ENCODE measurements at places on chromosomes 12 and 14.

DNA sequence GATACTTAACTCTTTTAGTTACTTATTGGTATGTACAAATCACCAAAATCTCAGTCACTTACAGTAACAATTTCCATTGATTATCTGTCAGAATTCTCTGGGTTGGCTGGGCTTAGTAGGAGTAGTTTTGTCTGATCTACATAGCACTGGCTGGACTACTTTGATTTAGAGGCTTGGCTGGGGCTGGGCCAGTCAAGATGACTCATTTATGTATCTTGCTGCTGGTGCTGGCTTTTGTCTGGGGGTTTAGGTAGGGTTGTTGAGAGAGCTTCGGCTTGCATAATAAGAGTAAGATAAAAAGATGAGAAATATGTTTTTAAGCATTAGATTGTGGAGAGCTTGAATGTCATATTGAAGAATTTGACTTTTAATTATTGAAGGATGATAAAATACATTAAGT, 1093.7 kb downstream of the SLC6A15 start:
- DNase-seq = no peak

- DNase-seq = no peak
Observed at GRCh38 chr14:93964820-93965286, 11.5 kb downstream of the ASB2 start.

DNA sequence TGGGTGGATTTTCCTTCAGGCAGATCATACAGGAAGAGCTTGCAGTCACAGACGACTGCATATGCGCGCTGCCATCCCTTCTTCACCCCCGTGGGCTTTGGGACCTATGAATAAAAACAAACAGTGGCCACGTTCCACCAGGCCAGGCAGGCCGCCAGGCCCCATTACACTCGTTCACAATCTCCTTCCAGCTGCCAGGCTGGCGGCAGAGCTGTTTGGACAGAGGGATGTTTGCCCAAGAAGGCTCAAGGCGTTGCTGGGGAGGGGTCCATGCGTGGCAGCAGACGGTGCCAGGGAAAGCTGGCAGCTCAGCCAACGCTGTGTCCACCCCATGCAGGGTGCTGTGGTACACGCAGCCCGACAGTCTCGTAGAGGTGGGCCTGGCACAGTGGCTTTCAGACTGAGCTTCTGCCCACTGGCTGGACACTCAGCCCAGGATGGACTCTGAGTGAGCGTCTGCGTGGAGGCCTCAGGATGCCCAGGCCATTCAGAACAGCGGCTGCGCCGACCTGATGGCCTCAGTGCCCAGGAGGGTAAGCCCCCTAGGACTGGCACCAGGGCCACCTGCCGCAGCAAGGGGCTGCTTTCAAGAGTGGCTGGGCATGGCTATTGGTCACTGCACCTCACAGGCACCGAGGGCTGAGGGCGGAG, 27.5 kb downstream of the AMN start:
- DNase-seq = no peak

DNA sequence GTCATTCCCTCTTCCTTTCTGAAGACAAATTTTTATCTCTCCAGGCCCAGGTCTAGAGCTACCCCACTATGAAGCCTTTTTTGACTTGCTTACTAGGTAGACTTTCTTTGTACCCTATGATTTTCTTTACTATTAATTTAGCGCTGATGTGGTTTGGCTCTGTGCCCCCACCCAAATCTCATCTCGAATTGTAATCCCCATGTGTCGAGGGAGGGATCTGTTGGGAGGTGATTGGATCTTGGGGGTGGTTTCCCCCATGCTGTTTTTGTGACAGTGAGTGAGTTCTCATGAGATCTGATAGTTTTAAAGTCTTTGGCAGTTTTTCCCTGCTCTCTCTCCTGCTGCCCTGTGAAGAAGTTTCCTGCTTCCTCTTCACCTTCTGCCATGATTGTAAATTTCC, 118.1 kb downstream of the SLC38A1 start:
- no peak for DNase-seq

GRCh38 chr12:9363145-9363544, 154.9 kb upstream of the PZP start:
- DNase-seq = no peak

- no peak for DNase-seq
Observed at GRCh38 chr12:53842686-53843085, 90.9 kb upstream of the CISTR start.

DNA sequence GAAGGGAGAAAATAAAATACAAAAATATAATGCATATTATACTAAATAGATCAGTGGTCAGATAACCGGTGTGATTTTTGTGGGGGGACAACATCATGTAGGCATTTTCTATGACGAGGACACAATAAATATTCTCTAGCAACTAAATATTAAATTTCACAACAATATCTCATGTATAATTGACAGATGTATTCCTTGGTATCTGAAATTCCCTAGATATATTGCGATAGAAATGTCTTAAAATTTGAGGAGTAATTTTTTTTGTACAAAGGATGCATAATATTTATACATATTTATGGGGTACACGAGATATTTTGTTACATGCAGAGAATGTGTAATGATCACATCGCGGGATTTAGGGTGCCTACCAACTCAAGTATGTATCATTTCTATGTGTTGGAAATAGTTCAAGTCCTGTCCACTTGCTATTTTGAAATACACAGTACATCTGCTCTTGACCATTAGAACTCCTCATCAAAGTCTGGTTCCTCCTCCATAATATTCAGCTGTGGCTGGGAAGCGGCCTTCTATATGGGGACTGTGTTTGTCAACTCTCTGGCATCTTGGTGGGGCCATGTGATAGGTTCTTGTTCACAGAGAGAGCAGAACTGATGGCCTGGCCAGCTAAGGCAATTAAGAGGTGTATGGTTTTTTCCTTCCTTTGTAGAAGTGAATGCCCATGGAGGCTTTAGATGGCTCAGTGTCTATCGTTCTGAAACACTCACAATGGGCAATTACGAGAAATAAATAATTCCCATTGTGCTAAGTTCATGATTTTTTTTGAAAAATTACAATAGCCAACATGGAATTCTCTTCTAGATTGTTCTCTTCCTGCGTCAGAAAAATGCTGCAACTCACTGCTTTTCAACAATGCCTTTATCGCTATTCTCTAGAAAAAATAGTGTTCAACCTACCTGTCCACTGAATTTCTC, 8.8 kb downstream of the A2M start:
- DNase-seq = no peak

DNA sequence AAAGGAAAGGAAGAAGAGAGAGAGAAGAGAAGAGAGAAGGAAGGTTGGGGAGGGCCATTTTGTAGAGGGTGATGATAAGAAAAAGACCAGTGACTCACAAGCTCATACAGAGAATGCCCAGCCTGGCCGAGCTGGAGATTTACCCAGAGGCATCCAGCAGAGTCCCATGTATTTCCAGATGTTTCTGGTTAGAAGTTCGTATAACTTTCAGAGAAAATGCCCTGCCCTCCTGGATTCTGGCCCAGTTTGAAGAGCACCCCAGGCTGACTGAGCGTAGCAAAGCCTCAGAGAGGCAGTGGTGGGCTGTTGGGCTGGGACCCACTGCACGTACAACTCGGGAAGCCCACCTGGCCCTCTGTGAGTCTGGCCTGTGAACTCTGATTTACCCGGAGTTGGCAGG, 221.8 kb downstream of the SLC41A2 start:
- no peak for DNase-seq

DNA sequence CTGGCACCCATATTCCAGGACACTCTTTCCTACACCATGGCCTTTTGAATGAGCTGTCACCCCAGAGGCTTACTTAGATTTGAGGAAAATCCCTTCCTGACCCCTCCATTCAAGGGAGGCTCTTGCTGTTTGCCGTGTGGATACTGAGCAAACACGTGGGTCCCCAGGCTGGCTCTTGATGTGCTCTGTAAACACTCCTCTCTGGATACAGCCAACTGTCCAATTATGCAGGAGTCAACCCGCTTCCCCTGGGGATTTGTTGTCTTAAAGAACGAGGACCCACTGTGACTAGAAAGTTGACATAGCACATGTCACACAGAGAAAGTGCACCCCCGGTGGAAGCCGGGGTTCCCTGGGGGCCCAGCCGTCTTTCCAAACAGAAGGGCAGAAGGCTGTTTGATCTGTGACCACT, 75.8 kb upstream of the CEP83 start:
- DNase-seq = no peak

- DNase-seq = no peak
Observed at GRCh38 chr12:15928346-15928745, 17.2 kb downstream of the DERA start.

DNA sequence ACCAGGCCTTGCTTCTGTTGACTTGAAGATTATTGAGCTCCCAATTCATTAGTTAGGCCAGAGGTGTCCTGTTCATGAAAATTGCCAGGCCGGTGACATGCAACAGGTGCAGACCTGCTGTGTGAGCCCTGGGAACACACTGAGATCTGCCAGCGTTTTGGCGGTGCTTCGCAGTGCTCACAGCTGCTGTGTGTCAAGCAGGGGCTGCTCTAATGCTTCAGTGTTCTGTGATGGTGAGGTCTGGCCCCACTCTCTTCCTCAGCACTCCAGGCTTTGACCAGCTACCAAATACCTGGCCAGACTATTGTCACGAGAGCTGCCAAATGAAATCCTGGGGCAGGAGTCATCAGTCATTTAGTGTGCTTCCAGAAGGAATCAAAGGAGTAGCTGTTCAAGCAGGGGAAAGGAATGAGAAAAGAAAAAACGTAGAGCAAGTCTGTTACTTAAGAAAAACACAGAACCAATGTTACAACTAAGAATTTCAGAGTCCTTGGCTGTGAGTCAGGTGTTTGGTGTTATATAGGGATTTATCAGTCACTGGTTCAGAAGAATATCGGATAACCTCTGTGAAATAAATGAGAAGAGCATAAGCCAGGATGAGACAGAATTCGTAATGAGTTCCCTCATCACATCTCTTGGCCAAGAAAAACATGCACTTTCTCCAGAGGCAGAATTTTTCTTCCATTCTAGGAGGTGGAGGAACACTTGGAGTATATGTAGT, 150.8 kb downstream of the FBXL14 start:
- DNase-seq = no peak

- no peak for DNase-seq
Observed at GRCh38 chr14:76551906-76552305, 176.0 kb downstream of the ESRRB start.

DNA sequence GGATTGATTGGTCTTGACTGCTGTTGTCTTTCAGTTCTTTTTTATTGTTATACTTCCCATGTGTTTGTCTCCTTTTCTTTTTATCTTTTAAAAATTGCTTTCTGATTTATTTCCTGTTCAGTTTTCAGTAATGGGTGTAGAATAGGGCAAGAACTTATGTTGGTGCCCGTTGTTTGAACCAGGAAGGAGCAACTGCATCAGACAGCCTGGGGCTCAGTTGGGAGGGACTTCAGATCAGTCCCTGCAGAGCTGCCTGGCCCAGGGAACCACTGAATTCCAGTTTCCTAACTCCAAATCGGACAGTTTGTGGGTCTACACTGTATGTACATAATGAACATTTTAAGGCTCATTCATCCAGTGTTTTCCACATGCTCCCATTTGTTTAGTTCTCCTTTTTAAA, 64.9 kb downstream of the FBXO34 start:
- no peak for DNase-seq

GRCh38 chr14:84533791-84534190, 996.2 kb upstream of the FLRT2 start:
- no peak for DNase-seq

DNA sequence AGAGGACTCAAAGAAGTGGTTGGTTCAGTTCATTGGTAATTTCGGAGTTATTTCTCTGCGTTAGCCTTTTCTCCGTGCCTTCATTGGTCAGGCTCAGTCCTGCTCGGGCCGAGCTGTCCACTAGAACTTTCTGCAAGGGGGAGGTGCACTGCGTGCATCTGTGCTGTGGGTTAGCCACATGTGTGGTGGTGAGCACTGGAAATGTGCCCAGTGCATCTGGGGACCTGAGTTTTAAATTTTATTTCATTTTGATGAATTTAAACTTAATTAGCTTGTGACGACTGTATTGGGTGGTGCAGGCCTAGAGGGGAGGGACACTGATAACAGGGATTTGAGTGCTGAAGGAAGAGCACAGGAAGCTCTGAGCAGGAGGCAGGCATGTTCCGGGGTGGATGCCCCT, 24.5 kb downstream of the SETD1B start:
- DNase-seq = no peak

- no peak for DNase-seq
Observed at GRCh38 chr14:27040552-27040951, 442.7 kb upstream of the NOVA1 start.

DNA sequence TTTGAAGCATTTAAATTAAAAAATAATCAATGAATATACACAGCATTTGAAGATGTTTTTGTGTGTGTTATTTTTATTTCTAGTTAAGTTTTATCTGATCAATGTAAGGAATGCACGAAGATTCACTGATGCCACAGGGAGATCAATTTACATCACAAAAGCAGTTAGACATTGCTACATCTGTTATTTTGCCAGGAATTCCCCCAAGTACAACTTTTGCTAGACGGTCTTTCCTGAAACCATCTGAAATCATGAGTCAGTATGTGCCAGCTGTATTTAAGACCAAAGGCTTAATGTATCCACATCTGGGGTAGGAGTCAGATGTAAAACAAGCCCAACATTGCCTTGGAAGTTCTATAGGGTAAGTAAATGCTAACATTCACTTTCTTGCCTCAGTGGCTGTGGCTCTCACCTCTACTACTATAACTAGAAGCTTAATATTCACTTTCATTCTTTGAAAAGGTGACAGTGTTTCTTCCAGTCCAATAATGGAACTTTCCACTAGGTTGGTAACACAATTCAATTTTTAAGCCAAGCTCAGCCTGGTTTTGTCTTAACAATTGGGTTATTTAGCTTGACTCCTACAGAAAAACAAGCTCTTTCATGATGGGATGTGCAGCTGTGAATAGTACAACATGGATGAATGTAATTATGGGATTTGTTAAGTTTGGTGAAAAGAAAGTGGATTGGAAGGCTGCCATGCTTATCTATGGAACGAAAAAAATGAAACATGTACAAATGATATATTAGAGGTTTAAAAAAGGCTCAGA, 385.4 kb upstream of the TMEM132C start:
- no peak for DNase-seq

DNA sequence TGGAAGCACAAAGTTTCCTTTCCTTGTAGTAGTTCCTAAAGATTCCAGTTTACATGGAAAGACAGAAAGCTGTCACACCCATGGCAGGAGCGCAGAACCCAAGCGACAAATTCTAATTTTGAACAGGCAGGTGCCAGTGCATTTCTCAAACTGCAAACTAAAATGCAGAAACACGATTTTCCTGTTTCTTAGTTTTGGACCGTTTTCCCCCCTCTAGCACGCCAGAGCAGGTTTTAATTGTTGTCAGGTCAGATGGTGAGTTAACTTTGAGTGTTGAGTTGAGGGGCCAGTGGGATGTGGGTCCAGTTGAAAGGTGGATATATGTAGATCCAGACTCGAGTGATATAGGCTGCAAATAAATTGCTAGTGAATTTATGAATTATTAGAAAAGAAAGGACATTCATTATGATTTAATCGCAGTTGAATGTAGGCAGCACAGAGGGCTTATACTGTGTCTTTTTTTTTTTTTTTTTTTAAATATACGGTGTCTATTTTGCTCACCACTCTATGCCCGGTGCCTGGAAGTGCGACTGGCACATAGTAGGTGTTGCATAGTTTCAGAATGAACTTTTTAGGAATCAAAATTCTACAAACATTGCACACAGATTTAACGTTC, 909 bp upstream of the ETFBKMT start:
- no peak for DNase-seq

GRCh38 chr12:64258576-64258975, 36.5 kb upstream of the KICS2 start:
- no peak for DNase-seq

All from activated T-cell treated with anti-CD3 and anti-CD28 coated beads for 48 hours (primary cell).